ENCODE measurements at places on chromosomes 3 and 15.

DNA sequence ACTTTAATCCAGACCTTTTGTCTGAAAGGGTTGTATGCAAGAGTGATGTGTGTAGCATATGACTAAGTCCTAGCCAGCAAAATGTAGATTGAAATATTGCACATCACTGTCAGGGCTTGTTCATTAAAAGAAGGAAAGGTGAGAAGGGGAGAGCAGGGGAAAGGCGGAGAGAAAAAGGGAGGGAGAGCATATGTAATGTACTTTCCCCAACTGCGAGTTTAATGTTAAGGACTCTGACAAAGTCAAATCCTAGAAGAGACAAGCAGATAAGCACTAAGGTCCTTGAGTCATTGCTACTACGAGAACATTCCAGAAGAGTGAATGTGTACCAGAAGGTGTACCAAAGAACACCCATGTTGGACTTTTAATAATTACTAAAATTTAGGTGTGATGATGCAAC lies 1336.7 kb downstream of the NSUN3 start:
- DNase-seq = no peak

DNA sequence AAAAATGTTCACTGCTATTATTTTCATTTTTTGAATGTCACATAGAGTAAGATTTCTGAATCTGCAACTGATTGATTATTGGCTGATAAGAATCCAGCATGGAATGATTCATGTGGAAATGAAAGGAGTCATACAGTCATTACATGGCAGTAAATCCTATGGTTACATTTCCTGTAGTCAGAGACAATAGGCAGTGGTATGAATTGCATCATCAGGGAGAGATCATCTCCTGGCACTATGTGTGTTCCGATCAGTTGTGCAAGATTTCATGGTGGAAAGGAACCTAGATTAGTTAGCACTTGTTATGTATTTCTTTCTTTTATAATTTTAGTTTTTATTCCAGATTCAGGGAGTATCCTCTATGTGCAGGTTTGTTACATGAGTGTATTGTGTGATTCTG lies 38.8 kb downstream of the SLC12A1 start:
- DNase-seq = no peak

DNA sequence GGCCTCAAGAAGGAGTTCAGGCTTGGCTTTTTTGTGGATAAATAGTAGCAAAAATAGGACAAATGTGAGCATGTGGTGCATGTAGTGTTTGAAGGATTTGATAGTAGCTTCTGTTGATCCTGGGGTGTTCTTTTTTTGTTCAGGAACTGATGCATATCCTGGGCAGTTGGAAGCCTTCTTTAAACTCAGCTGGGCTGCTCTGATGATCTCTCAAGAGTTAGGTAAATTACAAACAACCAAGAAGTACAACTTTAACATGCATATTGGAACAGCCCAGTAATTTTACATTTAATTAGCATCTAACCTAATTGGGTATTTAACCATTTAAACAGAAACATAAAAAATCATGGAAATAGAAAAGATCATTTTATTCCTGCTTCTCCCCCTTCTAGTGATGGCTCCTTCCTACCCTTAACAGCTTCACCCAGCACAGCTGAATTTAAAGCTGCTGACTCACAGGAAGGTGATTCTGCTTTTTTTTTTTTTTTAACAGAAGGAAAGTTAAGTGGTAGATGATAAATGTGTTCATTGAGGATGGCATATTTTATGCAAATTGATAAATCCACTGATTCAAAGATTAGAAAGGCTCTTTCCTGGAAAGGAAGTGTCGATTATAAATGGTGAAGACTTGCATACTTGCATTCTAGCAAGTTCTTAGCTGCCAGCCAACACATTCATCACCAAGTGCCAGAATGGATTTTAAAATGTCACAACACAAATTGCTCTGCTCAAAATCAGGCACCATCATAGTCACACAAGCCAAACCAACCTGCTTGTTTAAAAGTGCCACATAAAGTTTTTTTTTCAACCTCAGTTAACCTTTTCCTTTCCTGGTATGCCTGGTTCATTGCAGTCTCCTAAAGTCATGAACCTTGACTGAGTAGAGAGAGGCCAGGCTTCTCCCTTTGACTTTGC lies 20.0 kb downstream of the SLC35G2 start:
- no peak for DNase-seq

DNA sequence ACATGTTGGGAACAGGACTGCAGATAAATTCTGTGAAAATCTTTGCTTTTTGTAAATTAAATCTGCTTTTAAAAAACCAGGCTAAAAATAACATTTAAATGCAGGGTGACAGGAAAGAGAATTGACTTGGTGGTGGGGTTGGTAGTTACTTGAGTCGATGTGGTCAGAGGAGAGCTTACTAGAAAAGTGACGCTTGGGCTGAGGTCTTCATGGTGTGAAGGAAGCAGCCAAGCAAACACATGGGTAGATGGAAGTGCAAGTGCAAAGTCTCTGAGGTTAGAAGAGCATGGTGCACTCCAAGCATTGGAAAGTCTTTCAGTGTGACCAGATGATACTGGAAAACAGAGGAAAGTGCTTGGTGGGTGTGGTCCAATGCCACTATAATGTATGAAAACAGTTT lies 86.4 kb upstream of the THBS1 start:
- no peak for DNase-seq

DNA sequence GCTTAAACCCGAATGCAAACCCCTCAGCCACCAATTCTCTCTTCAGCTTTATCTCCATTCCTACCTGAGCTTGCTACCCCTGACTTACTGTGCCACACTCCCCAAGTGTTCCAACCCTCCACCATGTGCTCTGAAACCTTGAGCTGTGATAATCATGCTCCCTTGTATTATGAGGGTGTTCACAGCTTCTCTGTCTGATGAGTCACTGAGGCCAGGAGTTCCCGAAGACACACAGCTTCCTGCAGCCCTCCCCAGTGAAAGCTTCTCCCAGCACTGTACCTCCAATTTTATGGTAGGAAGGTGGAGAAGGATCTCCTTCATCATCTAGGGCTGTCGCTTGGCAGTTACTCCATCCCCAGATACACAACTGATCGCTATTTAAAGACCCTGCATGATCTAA lies 24.9 kb downstream of the STAC start:
- no peak for DNase-seq

- DNase-seq = no peak
Observed at GRCh38 chr3:161558236-161558635, 61.6 kb downstream of the OTOL1 start.

DNA sequence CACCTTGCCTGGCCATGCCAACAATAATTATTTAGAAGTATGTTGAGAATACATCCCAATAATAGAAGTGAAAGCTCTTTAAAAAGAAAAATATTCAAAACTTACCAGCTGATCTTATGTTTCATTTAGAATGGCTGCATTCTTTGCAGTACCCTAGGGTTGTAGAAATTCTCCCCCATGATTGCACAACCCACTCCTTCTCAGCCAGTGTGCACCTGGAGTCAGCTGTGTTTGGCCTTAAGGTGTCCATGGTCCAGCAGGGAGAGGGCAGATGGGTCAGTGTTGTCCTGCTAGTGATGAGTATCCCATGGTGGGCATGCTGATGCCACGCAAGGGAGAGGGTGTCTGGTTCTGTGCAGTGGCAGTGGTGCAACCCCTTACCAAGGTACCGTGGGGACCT lies 117.3 kb downstream of the IGF1R start:
- no peak for DNase-seq

GRCh38 chr3:127967316-127967715 lies 52.3 kb downstream of the KBTBD12 start:
- no peak for DNase-seq

GRCh38 chr3:18424213-18424728 lies 868 bp downstream of the SATB1 start:
- no peak for DNase-seq

GRCh38 chr3:191966556-191966955 lies 505.6 kb downstream of the PYDC2 start:
- no peak for DNase-seq

DNA sequence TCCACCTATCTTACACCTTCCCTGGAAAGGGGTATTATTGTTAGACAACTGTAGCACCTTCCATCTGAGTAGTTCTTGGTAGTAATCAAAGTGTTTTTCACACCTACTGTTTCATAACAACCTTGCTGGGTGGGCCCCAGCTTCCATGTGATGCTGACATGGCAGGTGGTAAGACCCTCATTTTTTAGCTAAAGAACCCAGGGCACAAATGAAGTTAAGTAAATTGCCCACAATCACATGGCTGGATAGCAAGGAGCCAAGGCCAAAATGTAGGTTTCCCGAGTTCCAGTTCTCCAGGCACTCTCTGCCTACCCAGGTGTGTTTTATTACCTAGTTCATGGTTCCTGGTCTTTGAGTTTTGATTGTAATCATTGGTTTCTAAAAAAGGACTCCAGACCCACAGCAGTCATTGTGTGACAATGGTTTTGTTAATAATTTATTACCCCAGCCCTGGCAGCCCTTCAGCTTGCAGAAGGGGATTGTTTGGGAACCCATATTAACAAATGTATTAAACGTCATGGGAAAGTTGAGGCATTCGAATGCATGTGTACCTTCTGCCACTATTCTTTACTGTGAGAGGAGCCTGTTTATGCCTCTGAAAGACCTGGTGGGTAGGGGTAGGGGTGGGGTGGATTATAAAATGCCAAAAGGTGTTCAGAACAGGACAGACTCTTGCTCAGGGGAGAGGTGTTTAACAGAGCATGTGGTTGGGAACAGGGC lies 222.2 kb upstream of the BHLHE40 start:
- peak; percentile 88 for DNase-seq

DNA sequence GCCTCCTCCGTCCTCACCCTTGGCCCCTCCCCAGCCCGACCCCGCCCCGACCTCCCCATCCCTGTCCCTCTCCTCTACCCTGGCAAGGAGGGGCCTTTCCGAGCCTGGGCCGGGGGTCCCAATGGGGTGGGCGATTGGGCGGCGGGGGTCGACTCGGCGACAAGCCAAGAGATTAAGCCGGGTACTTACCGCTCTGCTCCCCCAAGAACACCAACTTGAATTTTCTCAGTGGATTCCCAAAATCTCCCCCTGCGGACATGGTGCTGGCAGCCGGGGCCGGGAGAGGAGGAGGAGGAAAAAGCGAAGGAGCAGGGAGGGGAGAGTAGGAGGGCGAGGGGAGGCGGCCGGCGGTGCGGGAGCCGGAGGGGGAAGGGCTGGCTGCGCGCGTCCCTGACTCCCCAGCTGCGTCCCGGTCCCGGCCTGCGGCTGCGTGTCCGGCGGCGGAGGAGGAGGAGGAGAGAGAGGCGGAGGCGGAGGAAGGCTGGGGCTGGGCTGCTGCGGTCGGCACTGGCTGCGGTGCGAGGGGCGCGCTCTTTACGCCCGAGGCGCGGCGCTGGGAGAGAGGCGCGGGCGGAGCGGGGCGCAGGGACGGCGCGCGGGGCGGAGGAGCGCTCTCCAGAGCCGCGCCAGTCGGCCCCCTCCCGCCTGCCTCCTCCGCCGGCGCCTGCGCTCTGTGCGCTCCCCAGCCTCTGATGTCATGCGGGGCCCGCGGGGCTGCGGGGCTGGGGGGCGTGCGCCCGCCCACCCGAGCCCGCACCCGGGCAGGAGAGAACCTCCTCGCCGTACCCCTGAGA lies at the start of gene RAB6B:
TSS of gene RAB6B (minus strand) at position 675 of the 794 bp plus-strand sequence. CDS start at position 259, 416 bp downstream.
- no peak for DNase-seq

GRCh38 chr3:123353227-123353849 lies 95.6 kb downstream of the ADCY5 start:
- DNase-seq = no peak

DNA sequence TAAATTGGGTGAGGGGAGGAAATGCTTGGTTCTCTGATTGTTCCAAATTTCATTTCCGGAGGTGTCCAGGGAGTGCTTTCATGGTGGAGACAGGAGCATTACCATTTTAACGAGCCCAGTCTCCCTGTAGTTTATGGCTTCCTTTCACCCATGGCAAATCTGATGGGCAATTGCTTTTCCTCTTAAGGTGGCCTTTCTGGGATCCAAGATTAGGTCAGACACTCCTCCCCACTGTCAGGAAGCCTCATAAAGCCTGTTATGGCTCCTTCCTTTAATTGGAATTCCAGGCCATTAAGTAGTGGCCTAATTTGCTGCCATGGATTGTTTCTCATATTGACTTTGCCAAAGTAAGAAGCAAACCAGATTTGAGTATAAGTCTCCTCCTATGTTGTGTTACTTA lies 157.8 kb downstream of the PDCD6IP start:
- no peak for DNase-seq

GRCh38 chr3:107368654-107369398 lies 8.4 kb upstream of the CCDC54 start:
- DNase-seq = no peak

DNA sequence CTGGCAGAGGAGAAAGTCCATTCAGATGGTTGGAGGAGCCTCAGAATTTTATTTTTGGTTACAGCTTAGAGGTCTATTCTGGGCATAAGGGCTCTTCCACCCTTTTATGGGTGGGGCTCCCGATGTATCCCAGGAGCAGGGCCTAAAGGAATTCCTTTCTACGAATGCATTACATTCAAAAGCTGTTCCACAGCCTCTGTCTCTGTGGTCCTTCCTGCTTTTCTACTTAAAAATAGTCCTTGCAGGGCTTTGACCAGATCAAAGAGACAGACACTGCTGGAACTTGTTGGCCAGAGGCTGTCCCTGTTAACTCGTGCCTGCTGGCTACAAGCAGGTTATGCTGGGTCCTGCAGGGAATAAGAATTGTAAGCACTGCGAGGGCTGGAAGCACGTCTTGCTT lies 14.4 kb upstream of the NOX5 start:
- DNase-seq = no peak

DNA sequence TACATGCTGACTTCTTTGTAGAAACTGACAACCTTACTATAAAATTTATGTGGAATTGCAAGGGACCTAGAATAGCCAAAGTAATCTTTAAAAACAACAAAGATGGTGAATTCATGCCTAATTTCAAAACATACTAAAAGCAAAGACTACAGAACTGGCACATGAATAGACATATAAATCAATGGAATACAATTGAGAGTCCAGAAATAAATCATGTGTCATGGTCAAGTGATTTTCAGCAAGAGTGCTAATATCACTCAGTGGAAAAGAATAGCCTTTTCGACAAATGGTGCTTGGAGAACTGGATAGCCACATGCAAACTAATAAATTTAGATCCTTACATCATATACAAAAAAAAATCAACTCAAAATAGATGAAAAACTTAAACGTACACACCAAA lies 8.7 kb downstream of the IMPG2 start:
- no peak for DNase-seq

GRCh38 chr3:57112206-57112605 lies 51.7 kb downstream of the SPATA12 start:
- no peak for DNase-seq

- no peak for DNase-seq
Observed at GRCh38 chr15:26032162-26032846, 169.2 kb upstream of the ATP10A start.
